Fibroblast of skin of scalp (primary cell): ENCODE measurements at places on chromosomes 2 and 18.

DNA sequence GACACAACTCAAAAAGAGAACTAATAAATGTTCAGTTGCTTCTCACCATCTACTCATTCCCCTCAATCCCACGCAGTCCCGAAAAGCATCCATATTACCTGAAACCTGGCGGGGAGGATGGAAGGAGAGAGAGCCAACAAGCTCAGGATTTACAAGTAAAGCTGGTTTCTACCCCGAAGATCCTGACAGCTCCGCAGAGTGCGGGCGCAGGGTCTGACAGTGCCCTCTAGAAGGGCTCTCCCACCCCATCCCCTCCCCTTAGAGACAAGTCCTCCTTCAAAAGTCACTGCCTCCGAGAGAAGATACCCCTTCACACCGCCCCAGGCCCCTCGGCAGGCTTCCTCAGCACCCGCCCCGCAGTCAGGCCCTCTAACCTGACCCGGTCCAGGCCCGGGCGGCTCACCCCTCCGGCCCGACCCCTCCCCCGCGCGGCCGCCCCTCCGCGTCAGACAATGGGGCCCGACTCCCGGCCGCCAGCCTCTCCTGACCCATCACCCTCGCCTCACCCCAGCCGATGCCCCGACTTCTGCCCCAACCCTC is 550 bp downstream of the RAB1A start:
- no peak for DNase-seq

GRCh38 chr2:241252778-241253475 is 62.5 kb downstream of the HDLBP start:
- no peak for DNase-seq

GRCh38 chr2:98569197-98569793 is 39.0 kb downstream of the COA5 start:
- DNase-seq, result peak; percentile 17

GRCh38 chr18:70693246-70693645 is 404.4 kb downstream of the SOCS6 start:
- DNase-seq, result peak; percentile 70

DNA sequence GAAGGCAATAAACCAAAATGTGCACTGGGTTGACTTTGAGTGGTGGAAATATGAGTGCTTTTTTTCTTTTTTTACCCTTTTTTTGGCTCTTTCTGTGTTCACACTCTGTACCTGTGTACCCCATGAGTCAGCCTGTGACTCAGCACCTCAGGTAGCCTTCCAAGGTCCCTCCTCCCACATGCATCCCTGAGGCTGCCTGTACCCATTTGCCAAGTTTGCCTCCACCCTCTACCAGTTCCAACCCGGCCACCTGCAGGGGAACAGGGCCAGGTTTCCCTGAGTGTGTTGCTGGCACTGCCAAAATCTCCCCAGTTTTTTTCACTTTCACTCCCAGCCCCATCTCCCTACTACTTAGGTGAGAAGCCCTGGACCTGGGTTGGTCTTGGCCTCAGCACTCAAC is 14.0 kb downstream of the CXCR1 start:
- no peak for DNase-seq

DNA sequence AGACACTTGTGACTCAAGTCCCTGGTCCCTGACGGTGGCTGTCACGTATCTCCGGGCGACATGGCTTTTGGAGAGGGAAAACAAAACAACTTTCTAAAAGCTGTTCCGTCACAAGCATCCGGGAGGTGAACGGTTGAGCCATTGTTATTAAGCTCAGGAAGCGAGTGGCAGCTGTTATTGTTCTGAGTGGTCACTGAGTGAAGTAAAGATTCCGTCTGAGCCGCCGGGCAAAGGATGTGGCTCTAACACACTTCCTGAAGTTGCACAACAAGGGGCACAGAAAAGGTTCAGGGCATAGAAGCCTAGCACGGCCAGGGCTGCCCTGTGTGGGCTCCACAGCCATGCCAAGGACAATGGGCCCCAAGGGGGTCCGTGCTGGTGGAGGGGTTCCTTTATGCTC is 24.3 kb downstream of the INPP5D start:
- no peak for DNase-seq

- DNase-seq, result peak; percentile 26
These were observed 130.7 kb downstream of the ANKRD44 start for GRCh38 chr2:197179744-197180498.

DNA sequence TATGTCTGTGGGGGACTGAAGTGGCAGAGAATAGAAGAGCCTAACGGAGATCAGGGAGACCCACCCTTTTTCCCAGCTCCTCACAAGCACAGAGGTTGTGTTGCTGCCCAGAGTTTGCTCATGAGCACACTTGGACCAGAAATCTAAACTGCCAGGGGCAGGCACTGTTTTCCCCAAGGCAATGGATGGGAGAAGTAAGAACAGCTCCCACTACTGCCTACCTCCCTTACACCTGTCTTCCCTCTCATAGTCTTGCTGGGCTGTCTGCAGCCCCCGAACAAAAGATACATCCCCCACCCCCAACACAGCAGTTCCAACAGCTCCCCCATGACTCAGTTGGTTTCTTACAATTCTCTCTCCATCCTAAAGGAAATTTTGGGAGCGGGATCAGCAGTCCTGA is 48.1 kb upstream of the CD226 start:
- no peak for DNase-seq

DNA sequence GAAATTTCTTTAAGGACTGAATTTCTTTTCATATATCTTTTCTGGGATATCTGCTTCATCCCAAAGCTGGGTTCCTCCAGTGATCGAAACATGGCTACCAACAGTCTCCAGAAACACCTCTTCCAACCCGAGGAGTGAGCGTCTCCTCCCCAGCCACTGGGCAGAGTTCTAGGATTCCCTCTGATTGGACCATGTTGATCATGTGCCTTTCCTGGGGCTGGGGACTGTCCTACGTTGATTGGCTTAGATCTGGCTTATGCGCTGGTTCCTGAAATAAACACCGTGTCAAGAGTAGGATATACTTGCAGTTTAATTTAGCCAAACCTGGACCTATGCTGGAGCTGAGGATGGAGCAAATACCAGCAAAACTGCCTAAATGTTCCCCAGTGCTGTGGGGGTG is 55.5 kb upstream of the SLC16A14 start:
- DNase-seq, result no peak

GRCh38 chr2:218780851-218781690 is 876 bp upstream of the CYP27A1 start:
- DNase-seq, result no peak

DNA sequence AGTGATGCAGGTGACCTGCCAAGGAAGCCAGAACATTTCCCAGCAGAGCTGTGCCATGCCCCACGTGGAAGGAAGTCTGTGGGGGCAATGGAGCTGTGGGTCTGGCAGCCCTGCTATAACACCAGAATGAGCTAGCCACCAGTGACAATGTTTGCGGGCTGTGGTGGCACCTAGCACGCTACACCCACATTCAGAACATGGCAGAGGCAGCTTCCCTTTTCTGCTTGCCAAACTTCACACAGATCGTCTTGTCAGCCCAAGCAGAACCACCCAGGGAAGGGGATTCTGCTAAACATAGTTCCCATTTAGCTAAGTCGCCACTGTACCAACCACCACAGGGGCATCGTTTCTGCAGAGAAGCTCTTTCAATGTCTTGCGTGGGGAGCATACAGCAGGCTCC is 27.0 kb upstream of the CCDC93 start:
- DNase-seq, result no peak

GRCh38 chr18:79355433-79356335 is 40.0 kb upstream of the NFATC1 start:
- no peak for DNase-seq

GRCh38 chr2:110871637-110872036 is 139.3 kb downstream of the ACOXL start:
- no peak for DNase-seq

DNA sequence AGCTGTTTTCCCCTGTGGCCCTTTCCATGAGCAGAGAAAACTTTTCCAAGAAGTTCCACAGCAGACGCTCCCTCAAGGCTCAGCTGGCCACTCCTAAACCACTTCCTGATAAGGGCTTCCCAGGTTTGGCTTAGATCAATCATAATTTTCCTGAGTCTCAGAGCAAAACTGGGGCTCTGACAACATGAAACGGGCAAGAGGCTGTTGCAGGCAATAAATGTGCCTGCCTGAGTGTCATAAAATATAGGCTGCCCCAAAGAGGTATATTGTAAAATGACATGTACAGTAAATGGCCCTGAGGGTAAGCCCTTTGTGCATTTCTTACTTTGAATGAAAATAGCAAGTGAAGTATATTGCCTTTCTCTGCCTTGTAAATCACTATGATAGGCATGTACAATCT is 105.6 kb upstream of the UXS1 start:
- no peak for DNase-seq

DNA sequence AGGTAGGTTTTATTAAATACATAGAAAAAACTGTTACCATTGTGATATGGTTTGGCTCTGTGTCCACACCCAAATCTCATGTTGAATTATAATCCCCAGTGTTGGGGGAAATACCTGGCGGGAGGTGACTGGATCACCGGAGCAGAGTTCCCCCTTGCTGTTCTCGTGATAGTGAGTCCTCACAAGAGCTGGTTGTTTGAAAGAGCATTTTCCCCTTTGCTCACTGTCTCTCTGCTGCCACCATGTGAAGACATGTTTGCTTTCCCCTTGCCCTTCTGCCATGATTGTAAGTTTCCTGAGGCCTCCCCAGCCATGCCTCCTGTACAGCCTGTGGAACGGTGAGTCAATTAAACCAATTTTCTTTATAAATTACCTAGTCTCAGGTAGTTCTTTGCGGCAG is 352.7 kb upstream of the SLC39A10 start:
- no peak for DNase-seq

GRCh38 chr2:239462671-239463506 is 62.1 kb upstream of the HDAC4 start:
- no peak for DNase-seq

DNA sequence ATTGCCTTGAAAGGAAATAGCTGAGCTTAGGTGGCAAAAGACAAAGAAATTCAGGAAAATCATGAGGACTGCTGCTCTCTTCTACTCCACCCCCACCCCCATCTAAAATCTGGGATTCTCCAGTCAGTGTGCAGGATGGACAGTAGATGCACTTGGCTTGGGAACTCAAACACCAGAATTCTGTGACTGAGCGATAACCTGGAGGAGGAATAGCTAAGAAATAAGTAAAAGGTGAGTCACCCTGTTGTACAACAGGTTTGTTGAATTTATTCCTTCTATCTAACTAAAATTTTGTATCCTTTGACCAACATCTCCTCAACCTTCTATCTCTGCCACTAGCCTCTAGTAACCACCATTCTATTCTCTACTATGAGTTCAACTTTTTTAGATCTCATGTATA is 1029.9 kb upstream of the ACVR2A start:
- no peak for DNase-seq

- no peak for DNase-seq
These were observed 187.0 kb downstream of the MREG start for GRCh38 chr2:215826376-215826775.

GRCh38 chr18:64713284-64713683 is 564.4 kb upstream of the LINC00305 start:
- no peak for DNase-seq
